ENCODE measurements at places on chromosomes 13 and 19.

GRCh38 chr13:99277629-99278028 is 19.4 kb upstream of the GPR18 start:
- no peak for DNase-seq

DNA sequence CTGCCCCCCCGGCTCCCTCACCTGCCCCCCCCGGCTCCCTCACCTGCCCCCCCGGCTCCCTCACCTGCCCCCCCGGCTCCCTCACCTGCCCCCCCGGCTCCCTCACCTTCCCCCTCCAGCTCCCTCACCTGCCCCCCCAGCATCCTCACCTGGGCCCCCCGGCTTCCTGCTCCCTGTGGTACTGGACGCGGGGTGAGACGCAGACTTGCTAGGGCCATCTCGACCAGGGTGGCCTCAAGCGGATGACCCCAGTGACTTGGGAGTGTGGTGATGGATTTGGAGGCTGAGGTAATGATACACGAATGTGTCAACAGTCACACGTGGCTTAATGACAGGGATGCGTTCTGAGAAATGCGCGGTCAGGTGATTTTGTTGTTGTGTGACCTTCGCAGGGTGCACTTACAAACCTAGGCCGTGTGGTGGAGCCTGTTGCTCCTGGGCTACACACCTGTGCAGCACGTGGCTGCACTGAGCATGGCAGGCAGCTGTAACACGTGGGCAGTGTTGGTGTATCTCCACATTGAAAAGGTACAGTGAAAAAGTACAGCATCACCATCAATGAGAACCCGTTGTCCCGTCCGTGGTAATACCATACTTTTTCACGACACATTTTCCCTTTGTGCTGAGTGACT is 197.8 kb downstream of the TEX29 start:
- DNase-seq, result no peak

- no peak for DNase-seq
Observed at GRCh38 chr13:49185264-49185663, 34.9 kb upstream of the MLNR start.

GRCh38 chr13:38804061-38804460 is 117.2 kb downstream of the FREM2 start:
- no peak for DNase-seq

DNA sequence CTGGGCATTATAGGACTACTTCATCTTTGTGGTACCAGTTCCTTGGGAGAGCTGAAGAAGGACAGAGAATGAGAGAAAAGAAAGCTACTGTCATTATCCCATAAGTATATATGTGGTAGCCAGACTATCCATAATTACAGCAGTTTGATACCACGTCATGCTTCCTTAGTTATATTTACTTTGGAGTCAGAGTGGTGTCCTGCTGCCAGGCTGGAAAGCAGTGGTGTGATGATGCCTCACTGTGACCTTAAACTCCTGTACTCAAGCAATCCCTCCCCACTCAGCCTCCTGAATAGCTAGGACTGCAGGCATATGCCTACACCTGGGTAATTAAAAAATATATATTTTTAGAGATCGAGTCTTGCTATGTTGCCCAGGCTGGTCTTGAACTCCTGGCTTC is 57.8 kb downstream of the WTIP start:
- no peak for DNase-seq

DNA sequence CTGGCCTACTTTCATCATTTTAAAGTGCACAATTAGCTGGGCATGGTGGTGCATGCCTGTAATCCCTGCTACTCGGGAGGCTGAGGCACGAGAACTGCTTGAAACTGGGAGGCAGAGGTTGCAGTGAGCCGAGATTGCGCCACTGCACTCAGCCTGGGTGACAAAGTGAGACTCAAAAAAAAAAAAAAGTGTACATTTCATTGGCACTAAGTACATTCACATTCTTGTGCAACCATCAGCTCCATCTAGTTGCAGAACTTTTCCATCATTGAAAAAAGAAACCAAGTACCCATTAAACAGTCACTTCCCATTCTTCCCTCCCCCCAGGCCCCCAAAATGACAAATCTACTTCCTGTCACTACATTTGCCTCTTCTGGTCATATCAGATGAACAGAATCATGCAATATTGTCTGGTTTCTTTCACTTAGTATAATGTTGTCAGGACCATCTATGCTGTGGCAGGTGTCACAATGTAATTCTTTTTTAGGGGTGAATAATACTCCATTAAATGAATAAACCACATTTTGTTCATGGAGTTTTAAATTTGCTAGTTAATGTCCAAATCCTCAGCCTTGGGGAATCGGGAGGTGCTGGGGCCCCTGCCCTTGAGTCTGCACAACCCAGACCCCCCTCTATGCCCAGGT is 7.4 kb upstream of the SIGLEC11 start:
- no peak for DNase-seq

DNA sequence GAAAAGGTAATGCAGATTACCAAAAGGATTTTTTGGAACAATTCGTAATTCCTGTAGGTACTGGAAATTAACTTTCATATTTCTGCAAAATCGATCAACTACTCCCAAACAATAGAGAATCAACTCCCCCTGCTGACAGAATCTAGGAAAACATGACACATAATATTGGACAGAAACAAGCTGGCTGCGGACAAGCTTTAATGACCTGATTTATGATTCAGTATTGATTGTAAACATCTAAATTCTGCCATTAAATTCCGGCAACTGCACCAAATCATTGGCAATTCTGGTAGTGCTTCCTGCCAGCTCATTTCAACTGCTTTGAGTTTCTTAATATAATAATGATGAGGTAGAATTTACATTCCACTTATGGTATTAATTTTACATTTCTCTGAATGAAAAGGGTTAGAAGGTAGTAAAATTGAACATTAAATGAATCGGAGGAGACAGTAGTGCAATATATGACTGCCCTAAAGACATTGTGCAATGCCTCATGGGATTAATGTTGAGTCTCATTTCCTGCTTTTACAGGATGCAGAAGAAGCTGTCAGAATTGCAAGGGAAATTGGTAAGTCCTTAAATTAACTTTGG is 146.5 kb downstream of the PCCA start:
- peak; percentile 66 for DNase-seq

DNA sequence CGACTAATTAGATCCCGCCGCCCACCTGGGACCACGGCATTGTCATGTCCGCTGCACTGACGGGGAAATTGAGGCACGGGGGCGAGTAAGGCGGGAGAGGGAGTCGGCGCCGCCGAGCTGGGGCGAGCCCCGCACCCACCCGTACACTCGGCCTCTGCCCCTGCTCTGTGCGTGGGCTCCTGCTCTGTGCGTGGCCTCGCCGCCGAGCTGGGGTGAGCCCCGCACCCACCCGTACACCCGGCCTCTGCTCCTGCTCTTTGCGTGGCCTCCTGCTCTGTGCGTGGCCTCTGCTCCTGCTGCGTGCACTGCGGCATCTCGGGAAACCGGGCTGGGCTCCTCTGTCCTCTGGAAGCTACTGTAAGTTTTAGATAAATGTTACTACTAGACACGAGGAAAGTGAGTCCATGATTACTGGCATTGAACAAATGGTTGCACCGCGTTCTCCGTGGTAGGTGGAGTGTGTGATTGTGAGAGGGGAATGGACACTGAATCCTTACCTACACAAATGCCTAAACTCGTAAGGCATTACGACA is 826 bp upstream of the C1QTNF9 start:
- no peak for DNase-seq

DNA sequence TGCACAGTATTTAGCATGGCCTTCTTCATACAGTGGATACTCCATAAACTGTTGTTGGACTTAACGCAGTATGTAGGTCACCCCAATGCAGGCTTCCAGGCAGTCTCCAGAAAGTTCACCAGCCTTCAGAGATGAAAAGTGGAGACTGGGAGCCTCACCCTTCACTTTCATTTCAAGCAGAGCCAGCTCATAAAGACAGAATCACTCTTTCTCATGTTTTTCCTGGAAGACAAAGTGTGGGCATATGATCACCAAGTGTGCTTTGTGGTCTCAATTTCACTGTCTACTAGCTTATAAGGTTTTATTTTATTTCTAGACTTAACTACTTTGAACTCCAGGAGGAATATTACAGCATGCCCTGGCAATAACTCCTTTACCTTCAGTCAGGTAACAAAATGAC is 26.3 kb upstream of the TNFSF11 start:
- DNase-seq, result no peak

- no peak for DNase-seq
Observed at GRCh38 chr13:25248071-25248470, 39.2 kb downstream of the MTMR6 start.

GRCh38 chr19:55305491-55305890 is 19.6 kb downstream of the TMEM150B start:
- no peak for DNase-seq

GRCh38 chr13:50415428-50415827 is 400.2 kb downstream of the KCNRG start:
- DNase-seq, result no peak

- DNase-seq, result no peak
Observed at GRCh38 chr13:73040968-73041596, 17.7 kb upstream of the KLF5 start.

GRCh38 chr19:45117167-45117594 is 24.2 kb downstream of the PPP1R37 start:
- DNase-seq, result no peak

GRCh38 chr19:3493651-3494050 is 6.8 kb downstream of the DOHH start:
- DNase-seq, result no peak

DNA sequence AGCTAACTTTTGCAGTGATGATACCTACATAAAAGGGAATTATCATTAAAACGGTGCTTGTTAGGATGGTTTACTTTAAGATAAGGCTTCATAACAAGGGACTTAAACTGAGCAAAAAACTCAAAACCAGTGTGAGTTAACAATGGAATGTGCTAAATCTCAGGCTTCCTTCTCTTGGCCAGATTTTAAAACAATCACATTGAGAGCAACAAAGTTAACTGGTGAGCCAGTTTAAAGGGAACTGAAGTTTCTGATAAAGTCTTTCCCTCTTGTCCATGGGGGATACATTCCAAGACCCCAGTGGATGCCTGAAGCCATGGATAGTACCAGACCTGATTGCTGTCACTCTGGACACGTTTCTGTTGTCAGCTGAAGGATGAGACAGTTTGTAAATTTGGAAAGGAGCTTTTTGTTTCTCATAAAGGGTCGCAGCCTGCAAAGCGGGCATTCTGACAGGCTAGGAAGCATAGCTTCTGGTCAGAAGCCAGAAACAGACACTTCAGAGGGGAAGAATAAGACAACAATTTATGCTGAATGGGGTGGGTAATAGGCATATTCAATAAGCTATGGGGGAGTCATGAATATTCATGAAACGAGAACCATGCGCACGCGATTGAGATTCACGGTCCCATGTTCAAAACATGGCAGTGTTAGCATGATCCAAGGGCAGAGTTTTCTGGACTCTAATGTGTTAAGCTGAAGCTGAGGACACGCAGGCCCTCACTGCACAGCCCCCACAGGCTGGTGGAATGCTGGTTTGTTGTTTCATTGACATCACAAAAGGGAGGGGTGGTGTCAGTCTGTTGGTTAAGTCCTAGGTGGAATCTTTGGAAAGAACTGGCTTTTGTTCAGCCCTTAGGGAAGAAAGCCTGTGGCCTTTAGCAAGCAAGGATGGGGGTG is 150.6 kb upstream of the RNF113B start:
- DNase-seq, result peak; percentile 38

DNA sequence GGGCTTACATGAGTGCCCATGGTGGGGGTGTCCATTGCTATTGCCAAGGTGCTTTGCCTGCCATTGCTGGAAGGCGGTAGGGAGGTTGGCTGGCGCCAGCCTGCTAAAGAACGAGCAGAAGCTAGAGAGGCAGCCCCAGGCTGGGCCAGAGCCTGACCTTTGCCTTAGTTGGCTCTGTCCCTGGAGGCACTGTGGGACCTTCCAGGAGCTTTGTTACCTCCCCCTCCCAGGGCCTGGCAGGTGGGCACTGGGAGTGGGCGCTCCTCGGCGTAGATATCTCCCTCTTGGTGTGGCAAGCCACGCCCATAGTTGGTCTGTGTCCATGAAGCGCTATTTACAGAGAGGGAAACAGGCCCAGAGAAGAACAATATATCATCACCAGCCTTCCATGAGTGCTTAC is 2.3 kb upstream of the SLC25A42 start:
- no peak for DNase-seq

DNA sequence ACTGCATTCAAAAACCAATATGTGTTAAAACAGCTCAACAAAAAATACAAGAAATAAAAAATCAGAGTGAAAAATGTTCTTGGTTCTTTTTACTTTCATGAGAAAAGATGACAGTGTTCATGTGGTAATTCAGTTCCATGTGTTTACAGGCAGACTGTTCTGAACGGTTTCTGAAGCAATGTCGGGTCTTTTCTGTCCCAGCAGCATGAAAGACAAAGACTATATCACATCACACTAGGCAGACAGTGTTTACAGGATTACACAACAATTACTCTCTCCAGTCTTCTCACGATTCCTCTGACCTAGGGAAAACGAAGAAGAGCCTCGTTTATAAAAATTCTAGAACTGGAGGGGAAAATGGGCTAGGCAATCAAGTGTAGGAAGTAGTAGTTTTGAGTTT is 83.4 kb downstream of the UBL3 start:
- DNase-seq, result no peak

DNA sequence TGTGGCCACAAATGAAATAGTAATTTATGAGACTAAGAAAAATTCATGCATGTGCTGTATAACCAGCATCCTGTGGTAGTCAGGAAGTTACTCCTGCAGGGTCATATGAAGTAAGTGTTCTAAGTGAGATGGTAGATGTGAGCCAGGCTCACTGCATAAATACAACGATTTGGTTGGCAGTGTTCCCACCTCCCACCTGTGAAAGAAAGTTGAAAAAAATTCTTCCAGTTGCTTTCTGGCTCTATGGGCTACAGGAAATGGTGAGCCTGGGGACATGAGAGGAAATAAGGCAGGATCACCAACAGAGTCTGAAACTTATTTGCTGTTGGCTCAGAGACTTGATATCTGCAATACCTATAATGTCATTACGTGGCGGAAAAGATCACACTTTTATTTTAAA is 301.7 kb upstream of the SPRY2 start:
- DNase-seq, result no peak

DNA sequence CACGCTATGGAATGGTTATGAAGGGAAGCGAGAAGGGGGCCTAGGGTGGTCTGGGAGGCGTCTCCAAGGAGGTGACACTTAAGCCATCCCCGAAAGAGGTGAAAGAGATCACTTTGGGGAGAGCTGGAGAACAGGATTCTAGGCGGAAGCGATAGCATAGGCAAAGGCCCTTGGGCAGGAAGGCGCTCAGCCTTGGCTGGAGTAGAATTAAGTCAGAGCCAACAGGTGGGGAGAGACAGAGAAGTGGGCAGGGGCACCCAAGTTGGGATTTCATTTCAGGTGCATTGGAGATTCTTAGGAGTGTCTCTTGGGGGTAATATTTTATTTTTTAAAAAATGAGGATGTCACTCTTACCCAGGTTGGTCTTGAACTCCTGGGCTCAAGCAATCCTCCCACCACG is 9.6 kb downstream of the SNRPD2 start:
- no peak for DNase-seq

- DNase-seq, result peak; percentile 57
Observed at GRCh38 chr13:75788481-75788981, 152.4 kb downstream of the LMO7 start.

GRCh38 chr19:54416695-54417491 is 1.6 kb downstream of the TTYH1 start:
- no peak for DNase-seq

DNA sequence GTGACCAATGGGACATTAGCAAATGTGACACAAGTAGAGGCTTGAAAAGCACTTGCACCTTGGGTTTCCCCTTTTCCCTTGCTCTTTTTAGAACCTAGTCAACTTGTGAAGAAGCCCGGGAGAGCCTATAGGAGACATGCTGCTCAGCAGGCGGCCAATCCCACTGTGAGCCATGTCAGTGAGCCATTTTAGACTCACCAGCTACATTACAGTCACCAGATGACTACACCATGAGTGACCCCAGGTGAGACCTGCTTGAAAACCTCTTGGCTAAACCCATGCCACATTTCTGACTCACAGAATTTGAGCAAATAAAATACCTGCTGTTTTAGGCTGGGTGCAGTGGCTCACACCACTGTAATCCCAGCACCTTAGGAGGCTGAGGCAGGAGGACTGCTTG is 317.5 kb downstream of the KLF12 start:
- no peak for DNase-seq

Data from HFFc6 (cell line).